GM23338 (cell line): ENCODE measurements at places on chromosomes 7 and 10. TPM values are rescaled to one million over a fixed set of nuclear protein-coding genes. Genes with fewer than 3 reads are reported as not detected.

The SLC26A5 gene
- total RNA-seq, result 0.49 and 0.58 TPM in 2 replicates

The SFRP5 gene
- total RNA-seq, result 3.5 and 5.1 TPM in 2 replicates

The IDI1 gene
- 147 and 154 TPM in 2 replicates for total RNA-seq

The IFIT1B gene
- not detected in 2 replicates for total RNA-seq

The DOCK1 gene
- 55.3 and 57.8 TPM in 2 replicates for total RNA-seq

The ARL4A gene
- 48.9 and 49.2 TPM in 2 replicates for total RNA-seq

The NPFFR1 gene
- total RNA-seq, result 0.03 and 0.08 TPM in 2 replicates

The CPA2 gene
- not detected in 2 replicates for total RNA-seq

The CTAGE8 gene
- total RNA-seq, result 0.52 and 1.4 TPM in 2 replicates

The FAM25G gene
- total RNA-seq, result not detected in 2 replicates

The SRPK2 gene
- total RNA-seq, result 66.3 and 85.4 TPM in 2 replicates

The BMPER gene
- total RNA-seq, result 0.43 and 1.4 TPM in 2 replicates

The SPDYE11 gene
- total RNA-seq, result not detected in 2 replicates

The CACNA2D1 gene
- total RNA-seq, result 20.4 and 33.7 TPM in 2 replicates

The ZCCHC24 gene
- 7.2 and 10.1 TPM in 2 replicates for total RNA-seq

The PHKG1 gene
- total RNA-seq, result not detected in 2 replicates

The AZGP1 gene
- total RNA-seq, result 0.17 TPM in 1 of 2 replicates, not detected in the other

The GSAP gene
- total RNA-seq, result 1.1 and 1.2 TPM in 2 replicates

The TMEM184A gene
- 0.04 and 0.66 TPM in 2 replicates for total RNA-seq

The SORBS1 gene
- 35.9 and 47.7 TPM in 2 replicates for total RNA-seq

The ZNF467 gene
- 0.10 and 0.19 TPM in 2 replicates for total RNA-seq

The IGF2BP3 gene
- 183 and 209 TPM in 2 replicates for total RNA-seq

The HILPDA gene
- total RNA-seq, result 32.4 and 38.5 TPM in 2 replicates

The ANXA7 gene
- total RNA-seq, result 63.7 and 71.4 TPM in 2 replicates

The PSAP gene
- total RNA-seq, result 362 and 391 TPM in 2 replicates

The SLC29A3 gene
- total RNA-seq, result 8.3 and 10.3 TPM in 2 replicates

The OR2A7 gene
- total RNA-seq, result 1.6 and 2.2 TPM in 2 replicates

The FGFR2 gene
- 82.5 and 106 TPM in 2 replicates for total RNA-seq

The VIPR2 gene
- total RNA-seq, result 1.3 and 2.1 TPM in 2 replicates

The KIF11 gene
- total RNA-seq, result 50.3 and 56.7 TPM in 2 replicates

The SPAM1 gene
- not detected in 2 replicates for total RNA-seq

The POU6F2 gene
- 5.0 and 7.2 TPM in 2 replicates for total RNA-seq

The SLC18A2 gene
- total RNA-seq, result 7.8 and 8.7 TPM in 2 replicates

The RET gene
- total RNA-seq, result 6.7 and 9.8 TPM in 2 replicates

The HTR5A gene
- not detected in 2 replicates for total RNA-seq

The STK17A gene
- total RNA-seq, result 21.8 and 28.0 TPM in 2 replicates

The AGAP5 gene
- total RNA-seq, result 5.3 and 6.7 TPM in 2 replicates

The ASAH2B gene
- 9.1 and 11.7 TPM in 2 replicates for total RNA-seq

The ARHGEF5 gene
- 27.1 and 27.3 TPM in 2 replicates for total RNA-seq

The NME8 gene
- 0.14 TPM in 1 of 2 replicates, not detected in the other for total RNA-seq

The MPP7 gene
- total RNA-seq, result 8.0 and 9.4 TPM in 2 replicates

The VWA2 gene
- total RNA-seq, result 2.0 and 3.7 TPM in 2 replicates

The ARHGEF35 gene
- total RNA-seq, result 21.4 and 26.3 TPM in 2 replicates

The TIMM23B gene
- 17.3 and 18.9 TPM in 2 replicates for total RNA-seq

The NPC1L1 gene
- not detected in 2 replicates for total RNA-seq

The PNLIPRP1 gene
- not detected in 2 replicates for total RNA-seq

The EVX1 gene
- not detected in 2 replicates for total RNA-seq

The SEC61A2 gene
- 17.6 and 18.2 TPM in 2 replicates for total RNA-seq

The EXOSC1 gene
- 63.6 and 66.3 TPM in 2 replicates for total RNA-seq

The DMBT1 gene
- total RNA-seq, result 0.03 TPM in 1 of 2 replicates, not detected in the other
